Skin of body (tissue), 3 donors: ENCODE measurements at places on chromosomes 7 and 10. TPM values are rescaled to one million over a fixed set of nuclear protein-coding genes. Genes with fewer than 3 reads are reported as not detected.

DNA sequence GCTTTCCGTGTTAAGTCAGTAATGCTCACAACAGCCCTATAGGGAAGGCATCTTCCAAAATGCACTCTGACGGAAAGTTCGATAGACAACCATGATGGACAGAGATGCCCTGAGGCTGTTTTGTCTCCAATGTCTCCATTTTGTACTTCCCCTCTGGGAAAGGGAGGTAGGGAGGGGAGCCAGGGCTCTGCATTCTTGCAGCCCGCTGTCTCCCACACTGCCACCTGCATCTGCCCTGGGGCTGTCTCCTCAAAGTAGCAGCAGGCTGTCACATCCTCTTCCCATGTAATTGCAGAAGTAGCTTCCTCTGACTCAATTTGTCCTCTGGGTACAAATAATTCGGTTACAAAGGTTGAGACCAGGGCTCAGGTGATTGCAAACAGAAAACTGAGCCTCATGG, 131.4 kb downstream of the GPAM start:
- no peak for DNase-seq

DNA sequence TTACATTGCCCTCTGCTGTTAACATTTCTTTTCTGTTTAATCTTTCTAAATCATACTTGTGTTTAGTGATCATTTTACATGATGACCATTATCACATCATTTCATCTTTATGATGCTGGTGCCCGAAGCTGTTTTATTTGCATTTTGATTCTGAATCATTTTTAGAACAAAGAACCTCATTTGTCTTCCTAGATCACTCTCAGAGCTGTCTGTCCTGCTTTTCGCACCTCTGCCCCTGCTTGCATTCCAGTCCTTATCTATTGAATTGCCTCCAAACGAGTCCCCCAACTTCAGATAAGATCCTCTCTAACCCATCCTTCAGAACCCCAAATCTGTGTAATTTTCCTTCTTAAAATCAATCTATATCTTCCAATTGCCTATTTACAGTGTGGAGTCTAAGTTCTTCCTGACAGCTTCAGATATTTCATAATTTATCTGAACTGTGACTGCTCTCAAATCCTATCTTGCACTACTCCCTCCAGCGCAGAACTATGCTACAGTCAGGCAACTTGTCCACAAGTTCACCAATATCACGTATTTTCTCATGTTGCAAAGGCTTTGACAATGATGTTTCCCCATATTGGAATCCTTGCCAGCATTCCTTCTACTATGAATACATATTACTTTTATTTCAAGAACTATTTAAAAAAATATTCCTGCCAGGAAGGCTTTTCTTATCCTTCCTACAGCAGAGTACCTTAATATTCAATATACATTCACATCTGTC, 346.5 kb upstream of the CACNA2D1 start:
- peak; percentile 2 for DNase-seq

DNA sequence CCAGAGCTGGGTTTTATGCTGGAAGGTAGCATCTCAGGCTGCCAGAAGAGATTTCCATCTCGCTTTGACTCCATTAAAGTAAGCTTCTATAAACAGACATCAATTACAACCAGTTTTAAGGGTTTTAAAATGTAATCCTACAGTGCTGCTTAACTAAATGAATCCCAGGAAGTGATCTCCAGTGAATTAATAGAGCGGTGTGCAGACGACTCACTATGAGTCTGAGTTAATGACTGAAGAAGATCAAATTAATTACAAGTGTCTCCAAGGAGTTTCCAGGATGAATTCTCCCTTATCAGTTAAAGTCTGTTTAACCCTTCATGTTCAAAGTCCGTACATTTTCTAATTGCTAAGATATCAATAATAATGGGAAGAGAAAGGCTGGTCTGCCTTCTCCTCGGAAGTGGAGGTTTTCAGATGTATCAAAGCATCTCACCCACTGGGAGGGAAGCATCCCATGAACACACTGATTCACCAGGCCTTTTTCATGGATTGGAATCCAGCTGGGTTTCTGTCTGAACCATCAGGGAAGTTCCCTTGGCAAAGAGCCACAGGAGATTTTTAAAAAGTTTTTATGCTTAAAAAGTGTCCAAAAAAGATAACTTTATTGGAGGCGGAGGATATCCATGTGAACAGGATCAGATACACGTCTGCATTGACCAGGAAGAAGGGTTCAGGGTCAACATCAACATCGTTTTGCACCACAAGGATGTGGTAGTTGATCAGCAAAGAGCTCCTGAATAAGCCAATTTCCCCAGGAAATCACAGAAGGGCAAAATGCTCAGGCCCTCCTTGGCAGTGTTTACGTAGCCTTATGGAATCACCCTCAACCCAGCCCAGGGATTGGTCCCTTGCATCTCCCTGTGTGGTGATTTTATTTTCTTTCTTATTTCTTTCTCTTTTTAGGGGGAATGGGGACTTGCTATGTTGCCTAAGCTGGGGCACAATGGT, 288.2 kb downstream of the POU6F2 start:
- DNase-seq, result no peak

DNA sequence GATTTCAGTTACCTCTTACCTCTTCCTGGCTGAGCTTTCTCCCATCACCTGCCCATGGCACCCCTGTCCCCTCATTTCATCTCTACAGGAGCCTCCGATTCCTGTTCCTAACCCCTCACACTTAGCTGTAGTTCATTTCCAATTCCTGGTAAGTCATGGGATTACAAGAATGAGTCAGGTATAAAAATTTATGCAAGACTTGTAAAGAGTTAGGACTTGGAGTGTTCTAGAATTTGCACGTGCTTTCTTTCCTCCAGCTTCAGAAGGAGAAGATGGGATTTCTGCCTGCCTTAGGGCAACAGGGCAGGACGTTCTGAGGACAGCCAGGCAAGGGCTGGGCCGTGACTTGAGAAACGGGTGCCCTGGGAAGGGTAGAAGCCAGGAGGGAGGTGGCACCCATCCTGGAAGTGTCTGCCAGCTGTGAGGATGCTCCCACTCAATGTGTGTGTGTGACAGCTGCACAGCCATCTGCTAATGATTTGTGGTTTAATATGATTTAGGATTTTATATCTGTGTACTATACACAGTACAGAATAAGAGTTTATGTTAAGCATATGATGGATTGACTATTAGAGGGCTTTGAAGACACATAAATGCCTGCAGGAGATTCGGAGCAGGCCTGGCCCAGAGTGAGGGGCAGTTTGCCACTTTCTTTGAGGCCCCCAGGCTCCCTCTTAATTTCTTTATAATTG, 81.5 kb upstream of the VIPR2 start:
- peak; percentile 17 for DNase-seq

Gene NYAP1
- total RNA-seq, result 1.7 TPM

- DNase-seq, result no peak
These were observed 196.4 kb downstream of the LHFPL3 start for GRCh38 chr7:104524853-104525252.

Gene HABP2
- not detected for total RNA-seq

DNA sequence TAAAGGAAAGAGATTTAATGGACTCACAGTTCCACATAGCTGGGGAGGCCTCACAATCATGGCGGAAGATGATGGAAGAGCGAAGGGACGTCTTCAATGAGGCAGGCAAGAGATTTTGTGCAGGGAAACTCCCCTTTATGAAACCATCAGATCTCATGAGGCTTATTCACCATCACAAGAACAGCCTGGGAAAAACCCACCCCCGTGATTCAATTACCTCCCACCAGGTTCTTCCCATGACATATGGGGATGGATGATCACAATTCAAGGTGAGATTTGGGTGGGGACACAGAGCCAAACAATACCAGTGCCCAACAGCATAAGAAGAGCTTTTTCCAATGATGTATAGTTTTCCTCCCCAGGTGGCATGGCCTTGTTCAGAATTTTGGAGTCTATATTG, 11.2 kb upstream of the C7orf33 start:
- no peak for DNase-seq

GRCh38 chr10:59750155-59750945, 2.9 kb downstream of the MRLN start:
- DNase-seq, result no peak

Gene PIP4K2A
- total RNA-seq, result 22.1 TPM

GRCh38 chr10:30463944-30464451, 30.0 kb downstream of the MAP3K8 start:
- no peak for DNase-seq

- no peak for DNase-seq
These were observed 93.8 kb downstream of the GLRX3 start for GRCh38 chr10:130230036-130230435.

Gene ZNF804B
- total RNA-seq, result not detected

- no peak for DNase-seq
These were observed 7.9 kb downstream of the STMP1 start for GRCh38 chr7:135670179-135670578.

GRCh38 chr10:119637631-119638030, 13.5 kb upstream of the BAG3 start:
- no peak for DNase-seq

Gene CASP7
- 21.8 TPM for total RNA-seq

DNA sequence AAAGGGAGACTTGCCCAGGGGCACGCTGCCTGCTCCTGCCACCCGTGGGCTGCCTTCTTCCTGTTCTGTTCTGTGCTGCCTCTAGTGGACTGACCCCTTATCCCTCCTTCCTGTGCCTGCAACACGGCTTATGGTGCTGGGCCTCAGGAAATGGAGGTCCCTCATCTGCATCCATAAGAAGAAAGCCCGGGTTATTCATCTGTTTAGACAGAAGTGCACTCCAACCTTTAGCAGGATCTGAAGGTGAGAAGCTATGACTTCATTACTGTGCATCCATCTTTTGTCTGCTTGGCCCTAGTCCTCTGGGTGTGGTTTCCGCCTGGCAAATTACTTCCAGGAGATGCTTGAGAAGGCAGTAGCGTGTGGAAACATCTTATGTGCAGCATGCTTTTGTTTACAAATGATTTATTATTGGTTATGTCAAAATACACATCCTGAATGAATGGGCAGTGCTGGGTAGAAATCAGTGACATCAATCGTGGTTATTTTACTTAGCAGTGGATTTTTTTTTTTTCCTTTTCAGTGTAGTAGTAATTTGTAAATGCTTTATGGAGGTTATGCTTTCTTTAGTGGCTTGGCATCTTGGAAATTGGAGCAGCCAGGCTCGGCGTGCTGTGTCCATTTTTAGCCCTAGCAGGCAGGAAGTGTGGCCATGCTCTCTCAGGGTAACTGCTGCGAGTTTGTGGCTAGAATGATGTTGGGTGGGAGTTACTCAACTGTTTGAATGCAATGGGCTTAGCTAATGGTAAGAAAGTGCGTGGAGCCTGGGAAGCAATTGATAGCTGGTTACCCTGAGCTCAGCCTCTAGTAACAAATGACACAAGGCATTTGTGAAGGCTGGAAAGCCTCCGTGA, 12.7 kb downstream of the PTPRE start:
- DNase-seq, result peak; percentile 41

Gene GTF2IRD2
- total RNA-seq, result 10.0 TPM

DNA sequence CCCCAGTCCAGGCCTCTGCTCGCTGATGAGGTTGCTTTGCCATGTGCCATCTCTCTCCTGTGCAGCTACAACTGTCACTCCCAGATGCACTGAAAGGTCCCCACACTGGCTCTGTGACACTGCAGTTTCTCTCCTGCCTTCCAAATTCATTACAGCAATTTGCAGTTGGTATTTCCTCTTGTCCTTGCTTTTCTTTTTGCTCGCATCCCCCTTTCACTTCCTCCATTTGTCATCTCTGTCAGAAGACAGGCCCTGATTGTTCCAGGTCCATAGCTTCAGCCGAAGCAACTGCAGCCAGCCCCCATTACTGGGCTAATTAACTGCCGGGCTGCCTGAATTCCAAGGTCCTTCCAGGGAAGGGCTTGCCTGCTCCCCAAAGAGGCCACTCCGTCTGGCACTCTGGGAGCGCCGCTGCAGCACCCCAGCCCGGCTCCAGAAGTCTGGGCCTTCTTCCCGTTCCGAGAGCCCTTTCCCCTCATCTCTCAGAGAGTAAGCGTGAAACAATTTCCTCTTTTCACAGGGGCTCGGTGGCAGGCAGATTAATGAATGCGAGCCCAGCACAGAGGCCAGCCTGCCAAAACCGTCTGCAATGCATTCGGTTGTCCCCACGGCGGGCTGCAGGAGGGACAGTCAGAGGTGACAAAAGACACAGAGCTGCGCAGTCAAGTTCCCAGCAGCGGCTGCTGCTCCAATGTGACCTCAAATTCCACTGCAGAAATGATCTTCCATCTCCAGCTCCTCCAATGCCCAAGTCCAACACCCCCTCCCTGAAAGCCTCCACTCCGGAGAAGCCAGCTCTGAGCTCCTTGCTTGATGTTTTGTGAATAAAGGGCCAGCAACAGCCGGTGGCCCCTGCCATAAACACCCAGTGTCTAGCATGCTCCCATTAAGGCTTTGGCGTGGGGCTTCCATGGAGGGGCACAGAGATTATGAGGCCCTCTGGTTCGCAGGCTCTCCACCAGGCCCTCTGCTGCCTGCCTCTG, 279.4 kb upstream of the HABP2 start:
- peak; percentile 67 for DNase-seq

Gene MSS51
- 9.1 TPM for total RNA-seq

- no peak for DNase-seq
These were observed 530.1 kb downstream of the ANKRD7 start for GRCh38 chr7:118754608-118755007.

Gene TBX20
- 0.20 TPM for total RNA-seq

GRCh38 chr7:26508917-26509316, 217.3 kb downstream of the SNX10 start:
- DNase-seq, result no peak

Gene AZGP1
- 39.4 TPM for total RNA-seq
